ENCODE measurements at places on chromosomes 12 and 14. TPM values are rescaled to one million over a fixed set of nuclear protein-coding genes. Genes with fewer than 3 reads are reported as not detected.

The CLEC4A gene
- total RNA-seq: not detected

The C12orf50 gene
- not detected for total RNA-seq

The MYF5 gene
- total RNA-seq: not detected

The MED13L gene
- 89.5 TPM for total RNA-seq

The TNS2 gene
- total RNA-seq: 11.5 TPM

The SLC25A21 gene
- 0.38 TPM for total RNA-seq

- no peaks in the 10 kb centered on the region for H3K36me3 ChIP-seq
- no peaks in the 10 kb centered on the region for H3K4me1 ChIP-seq
- DNase-seq: no peak
- peaks cover 45% of the 10 kb centered on the region for H3K27me3 ChIP-seq
Measured at GRCh38 chr12:129028844-129029243, 175.6 kb downstream of the GLT1D1 start.

DNA sequence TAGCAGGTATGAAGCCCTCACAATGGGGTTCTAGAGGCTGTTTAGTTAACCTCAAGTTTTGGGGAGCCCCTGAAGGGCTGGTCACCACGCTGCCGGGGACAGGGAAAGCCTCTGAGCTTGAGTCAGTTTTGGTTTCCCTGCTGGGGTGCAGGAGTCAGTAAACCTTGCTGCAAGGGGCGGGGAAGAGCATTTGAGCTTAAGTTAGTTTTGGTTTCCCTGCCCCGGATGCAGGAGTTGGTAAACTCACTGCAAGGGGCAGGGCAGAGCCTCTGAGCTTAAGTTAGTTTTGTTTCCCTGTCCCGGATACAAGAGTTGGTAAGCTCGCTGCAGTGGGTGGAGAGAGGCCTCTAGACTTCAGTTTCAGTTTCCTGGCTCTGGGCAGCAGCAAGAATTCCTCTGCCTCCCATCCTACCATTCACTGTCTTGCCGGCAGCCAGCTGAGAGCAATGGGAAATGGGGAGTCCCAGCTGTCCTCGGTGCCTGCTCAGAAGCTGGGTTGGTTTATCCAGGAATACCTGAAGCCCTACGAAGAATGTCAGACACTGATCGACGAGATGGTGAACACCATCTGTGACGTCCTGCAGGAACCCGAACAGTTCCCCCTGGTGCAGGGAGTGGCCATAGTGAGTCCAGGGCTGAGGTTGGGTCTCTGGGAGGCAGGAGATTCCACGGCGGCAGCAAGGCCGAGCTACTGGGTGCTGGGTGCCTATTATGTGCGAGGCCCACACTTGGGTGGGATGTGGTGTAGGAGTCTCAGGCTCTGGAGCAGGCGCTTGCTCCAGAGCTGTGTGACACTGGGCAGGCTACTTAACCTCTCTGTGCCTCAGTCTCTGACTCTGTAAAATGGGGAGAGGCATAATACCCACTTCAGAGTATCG, at the start of gene OAS2:
Gene OAS2 (plus strand): TSS at position 357 of the 878 bp plus-strand sequence. CDS start 90 bp downstream, at position 447.
- H3K4me1 ChIP-seq: no peaks in the 10 kb centered on the region
- DNase-seq: peak; percentile 31
- peaks cover 5% of the 10 kb centered on the region for H3K27me3 ChIP-seq
- no peaks in the 10 kb centered on the region for H3K36me3 ChIP-seq
- no peak within 1 kb of the TSS for H3K4me3 ChIP-seq
- H3K27ac ChIP-seq: no peak within 1 kb of the TSS

GRCh38 chr14:99009871-99010270, 262.1 kb downstream of the BCL11B start:
- no peaks in the 10 kb centered on the region for H3K36me3 ChIP-seq
- no peak for DNase-seq
- H3K27me3 ChIP-seq: peaks cover 37% of the 10 kb centered on the region
- no peak overlapping the region for H3K27ac ChIP-seq
- no peaks in the 10 kb centered on the region for H3K4me1 ChIP-seq

- no peaks in the 10 kb centered on the region for H3K4me1 ChIP-seq
- no peak overlapping the region for H3K27ac ChIP-seq
- DNase-seq: no peak
- no peaks in the 10 kb centered on the region for H3K36me3 ChIP-seq
Measured at GRCh38 chr14:101504096-101504948, 57.0 kb upstream of the DIO3 start.

- H3K36me3 ChIP-seq: no peaks in the 10 kb centered on the region
- no peaks in the 10 kb centered on the region for H3K4me1 ChIP-seq
- H3K27ac ChIP-seq: no peak overlapping the region
- no peak overlapping the region for H3K4me3 ChIP-seq
Measured at GRCh38 chr14:33259764-33260163, 321.1 kb downstream of the NPAS3 start.

DNA sequence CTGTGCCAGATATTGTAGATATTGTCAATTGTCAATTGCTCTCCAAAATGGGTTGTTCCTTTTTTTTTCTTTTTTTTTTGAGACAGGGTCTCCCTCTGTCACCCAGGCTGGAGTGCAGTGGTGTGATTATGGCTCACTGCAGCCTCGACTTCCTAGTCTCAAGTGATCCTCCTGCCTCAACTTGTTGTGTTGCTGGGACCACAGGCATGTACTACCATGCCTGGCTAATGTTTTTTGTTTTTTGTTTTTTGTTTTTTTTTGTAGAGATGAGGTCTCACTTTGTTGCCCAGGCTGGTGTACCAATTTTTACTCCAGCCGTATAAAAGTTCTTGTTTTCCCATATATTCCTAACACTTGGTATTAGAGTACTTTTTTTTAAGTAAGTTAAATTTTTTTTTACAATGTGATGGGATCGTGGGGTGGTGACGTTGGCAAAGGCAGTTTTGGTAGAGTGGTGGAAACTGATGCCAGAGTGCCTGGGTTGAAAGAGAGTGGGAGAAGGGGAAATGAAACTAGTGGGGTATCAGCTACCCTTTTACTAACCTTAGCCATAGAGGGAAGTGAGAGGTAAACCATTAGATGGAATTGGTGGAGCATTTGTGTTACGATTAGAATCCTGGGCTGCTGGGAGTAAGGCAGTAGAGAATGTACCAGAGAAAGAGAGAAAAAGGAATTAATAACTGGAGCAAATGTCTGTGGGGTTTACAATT, 33.0 kb upstream of the CFAP54 start:
- no peaks in the 10 kb centered on the region for H3K36me3 ChIP-seq
- 0 out of 2 replicates have a peak overlapping the region, but pooled peaks have one; percentile 45 for H3K27ac ChIP-seq
- peaks cover 36% of the 10 kb centered on the region for H3K4me1 ChIP-seq
- DNase-seq: no peak

- H3K27ac ChIP-seq: no peak overlapping the region
- no peak overlapping the region for H3K4me3 ChIP-seq
- no peaks in the 10 kb centered on the region for H3K27me3 ChIP-seq
- no peak for DNase-seq
- peaks cover 11% of the 10 kb centered on the region for H3K4me1 ChIP-seq
Measured at GRCh38 chr12:98464190-98464589, 51.2 kb upstream of the TMPO start.

DNA sequence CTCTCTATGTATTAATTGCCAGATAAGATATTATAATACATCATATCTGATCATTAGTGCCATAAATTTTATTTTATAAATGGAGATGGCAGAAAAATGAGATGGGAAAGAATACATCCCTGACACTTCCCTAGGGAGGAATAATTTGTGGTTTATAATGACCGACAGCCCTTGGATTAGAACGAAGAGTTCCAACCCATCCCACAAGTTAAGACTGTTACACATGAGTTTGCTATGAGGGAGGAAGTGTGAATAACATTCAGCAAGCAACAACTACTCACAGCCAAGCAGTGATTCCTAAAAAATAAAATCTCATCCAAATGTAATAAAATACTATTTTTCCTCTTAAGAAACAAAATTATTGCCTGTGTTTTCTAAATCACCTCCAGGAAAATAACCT, 299.0 kb downstream of the CCDC91 start:
- no peaks in the 10 kb centered on the region for H3K4me1 ChIP-seq
- DNase-seq: no peak
- H3K27ac ChIP-seq: no peak overlapping the region
- H3K27me3 ChIP-seq: no peaks in the 10 kb centered on the region

DNA sequence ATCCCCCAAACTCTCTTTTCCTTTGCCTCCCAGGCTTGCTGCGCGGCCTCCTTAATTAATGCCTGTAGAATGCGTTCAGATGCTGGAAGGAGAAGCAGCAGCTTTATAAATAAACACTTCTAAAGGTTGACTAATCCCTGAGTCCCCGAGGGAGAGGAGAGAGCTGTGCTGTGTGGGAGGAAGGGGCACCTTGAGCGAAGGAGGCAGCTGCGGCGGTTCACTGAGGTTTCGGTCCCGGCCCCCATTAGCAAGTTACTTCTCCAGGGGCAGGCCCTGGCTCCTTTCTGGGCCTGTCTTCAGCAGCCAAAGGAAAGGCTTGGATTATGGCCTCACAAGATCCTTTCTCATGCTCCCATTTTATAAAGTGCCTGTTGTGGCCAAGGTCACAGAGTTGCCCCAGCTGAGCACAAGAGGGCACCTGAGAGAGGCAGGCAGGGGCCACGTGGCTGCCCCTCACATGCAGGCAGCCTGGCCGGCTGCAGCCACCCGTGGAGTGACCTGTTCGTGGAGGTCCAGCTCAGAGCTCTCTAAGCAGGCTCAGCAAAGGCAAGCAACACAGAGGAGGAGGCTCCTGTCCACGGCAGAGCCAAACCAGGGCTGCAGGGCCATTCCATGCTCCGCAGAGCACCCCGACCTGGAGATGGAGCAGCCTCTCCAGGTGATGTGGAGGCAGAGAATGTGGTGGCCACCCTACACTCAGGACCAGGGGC, 15.0 kb upstream of the CACNA2D4 start:
- no peak overlapping the region for H3K27ac ChIP-seq
- DNase-seq: no peak
- peaks cover 39% of the 10 kb centered on the region for H3K27me3 ChIP-seq
- no peak overlapping the region for H3K4me3 ChIP-seq

GRCh38 chr12:57885207-57885606, 38.7 kb upstream of the CTDSP2 start:
- peaks cover 45% of the 10 kb centered on the region for H3K4me1 ChIP-seq
- H3K27me3 ChIP-seq: no peaks in the 10 kb centered on the region
- DNase-seq: no peak
- no peak overlapping the region for H3K4me3 ChIP-seq
- no peak overlapping the region for H3K27ac ChIP-seq
- H3K36me3 ChIP-seq: no peaks in the 10 kb centered on the region

All from PC-9 (cell line).